ENCODE measurements at places on chromosomes 7 and 10.

DNA sequence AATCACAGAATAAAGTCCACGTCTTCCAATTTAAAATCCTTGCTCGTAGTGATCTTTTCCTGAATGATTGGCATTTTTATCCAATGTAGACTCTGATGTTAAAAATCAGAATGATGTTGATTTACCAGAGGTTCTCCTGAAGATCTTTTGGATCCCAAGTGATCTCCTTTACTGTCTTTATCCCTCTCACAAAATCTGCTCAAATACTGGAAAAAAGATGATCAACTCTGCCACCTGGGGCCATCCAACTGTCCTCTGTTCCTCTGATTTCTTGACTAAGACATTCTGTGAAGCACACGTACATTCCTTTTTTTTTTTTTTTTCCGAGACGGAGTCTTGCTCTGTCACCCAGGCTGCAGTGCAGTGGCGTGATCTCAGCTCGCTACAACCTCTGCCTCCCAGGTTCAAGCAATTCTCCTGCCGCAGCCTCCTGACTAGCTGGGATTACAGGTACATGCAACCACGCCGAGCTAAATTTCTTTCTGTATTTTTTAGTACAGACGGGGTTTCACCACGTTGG lies 18.0 kb upstream of the ADRB1 start:
- no peak for DNase-seq
- no peaks in the 10 kb centered on the region for H3K27me3 ChIP-seq
- H3K4me1 ChIP-seq, result peaks cover 31% of the 10 kb centered on the region
- peak overlapping the region; percentile 65 for H3K4me3 ChIP-seq
- H3K27ac ChIP-seq, result peak overlapping the region; percentile 63

GRCh38 chr7:121187676-121188075 lies 141.1 kb upstream of the WNT16 start:
- no peak overlapping the region for H3K4me3 ChIP-seq
- H3K27ac ChIP-seq, result no peak overlapping the region
- no peaks in the 10 kb centered on the region for H3K27me3 ChIP-seq
- DNase-seq, result no peak

DNA sequence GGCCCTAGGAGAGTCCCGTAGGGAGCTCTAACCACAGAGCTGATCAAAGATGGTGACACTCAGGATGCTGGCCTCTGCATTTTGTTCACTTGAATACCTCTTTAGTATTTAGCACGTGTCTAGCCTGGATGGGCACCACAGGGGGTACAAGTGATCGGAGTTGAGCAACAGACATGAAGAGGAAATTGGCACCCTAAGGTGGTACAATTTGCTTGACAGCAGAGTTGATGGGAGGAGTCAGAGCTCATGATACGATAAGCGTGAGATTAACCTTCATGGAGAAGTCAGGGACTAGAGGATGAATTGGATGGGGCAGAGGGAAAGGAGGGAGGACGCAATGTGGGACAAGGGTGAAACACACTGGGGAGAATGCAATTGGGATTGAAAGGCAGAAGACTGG lies 9.9 kb upstream of the ZNF212 start:
- H3K27ac ChIP-seq, result peak overlapping the region; percentile 66
- peaks cover 16% of the 10 kb centered on the region for H3K27me3 ChIP-seq
- no peaks in the 10 kb centered on the region for H3K4me1 ChIP-seq
- DNase-seq, result no peak

- no peaks in the 10 kb centered on the region for H3K4me1 ChIP-seq
- H3K27me3 ChIP-seq, result peaks cover 5% of the 10 kb centered on the region
- H3K4me3 ChIP-seq, result no peak overlapping the region
- H3K36me3 ChIP-seq, result no peaks in the 10 kb centered on the region
- H3K27ac ChIP-seq, result no peak overlapping the region
These were observed 447.0 kb downstream of the GRID1 start for GRCh38 chr10:85919491-85920021.

- H3K36me3 ChIP-seq, result peaks cover 2% of the 10 kb centered on the region
- H3K27me3 ChIP-seq, result no peaks in the 10 kb centered on the region
- DNase-seq, result no peak
- H3K27ac ChIP-seq, result no peak overlapping the region
- H3K4me1 ChIP-seq, result peaks cover 6% of the 10 kb centered on the region
- H3K4me3 ChIP-seq, result no peak overlapping the region
These were observed 1307.8 kb upstream of the CELF2 start for GRCh38 chr10:9709849-9710248.

GRCh38 chr10:76388321-76389023 lies 957.0 kb downstream of the LRMDA start:
- H3K27me3 ChIP-seq, result no peaks in the 10 kb centered on the region
- no peaks in the 10 kb centered on the region for H3K4me1 ChIP-seq
- no peak for DNase-seq

DNA sequence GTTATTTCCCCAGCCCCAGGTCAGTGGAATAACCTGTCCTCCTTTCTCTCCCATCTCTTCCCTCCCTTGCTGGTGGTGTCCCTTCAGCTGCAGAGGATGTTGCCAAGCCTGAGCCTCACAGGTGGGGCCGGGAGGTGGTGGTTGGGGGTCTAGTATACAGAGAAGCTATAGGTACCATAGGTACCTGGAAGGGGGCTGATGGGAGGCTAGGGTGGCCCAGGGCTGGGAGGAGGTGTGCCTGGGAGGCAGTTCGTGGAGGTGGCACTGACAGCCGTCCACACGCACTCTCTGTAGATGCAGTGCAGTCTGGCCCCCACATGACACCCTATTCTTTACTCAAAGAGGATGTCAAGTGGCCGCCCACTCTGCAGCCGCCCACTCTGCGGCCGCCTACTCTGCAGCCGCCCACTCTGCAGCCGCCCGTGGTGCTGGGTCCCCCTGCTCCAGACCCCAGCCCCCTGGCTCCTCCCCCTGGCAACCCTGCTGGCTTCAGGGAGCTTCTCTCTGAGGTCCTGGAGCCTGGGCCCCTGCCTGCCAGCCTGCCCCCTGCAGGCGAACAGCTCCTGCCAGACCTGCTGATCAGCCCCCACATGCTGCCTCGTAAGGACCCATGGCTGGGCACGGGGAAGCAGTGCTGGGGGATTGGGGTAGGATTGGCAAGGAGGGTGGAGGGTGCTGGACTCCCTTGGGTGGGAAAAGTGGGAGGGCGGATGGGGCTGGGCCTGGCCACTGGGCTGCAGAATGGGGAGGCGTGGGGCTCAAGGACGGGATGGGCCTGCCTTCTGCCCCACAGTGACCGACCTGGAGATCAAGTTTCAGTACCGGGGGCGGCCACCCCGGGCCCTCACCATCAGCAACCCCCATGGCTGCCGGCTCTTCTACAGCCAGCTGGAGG lies 9.5 kb downstream of the IRF5 start:
- H3K4me3 ChIP-seq, result peak overlapping the region; percentile 25
- H3K36me3 ChIP-seq, result peaks cover 69% of the 10 kb centered on the region
- peaks cover 36% of the 10 kb centered on the region for H3K4me1 ChIP-seq

GRCh38 chr10:101467286-101467770 lies 113.4 kb downstream of the BTRC start:
- peaks cover 16% of the 10 kb centered on the region for H3K4me1 ChIP-seq
- H3K4me3 ChIP-seq, result peak overlapping the region; percentile 25
- H3K27ac ChIP-seq, result no peak overlapping the region
- peak; percentile 4 for DNase-seq
- H3K36me3 ChIP-seq, result peaks cover 5% of the 10 kb centered on the region
- no peaks in the 10 kb centered on the region for H3K27me3 ChIP-seq

DNA sequence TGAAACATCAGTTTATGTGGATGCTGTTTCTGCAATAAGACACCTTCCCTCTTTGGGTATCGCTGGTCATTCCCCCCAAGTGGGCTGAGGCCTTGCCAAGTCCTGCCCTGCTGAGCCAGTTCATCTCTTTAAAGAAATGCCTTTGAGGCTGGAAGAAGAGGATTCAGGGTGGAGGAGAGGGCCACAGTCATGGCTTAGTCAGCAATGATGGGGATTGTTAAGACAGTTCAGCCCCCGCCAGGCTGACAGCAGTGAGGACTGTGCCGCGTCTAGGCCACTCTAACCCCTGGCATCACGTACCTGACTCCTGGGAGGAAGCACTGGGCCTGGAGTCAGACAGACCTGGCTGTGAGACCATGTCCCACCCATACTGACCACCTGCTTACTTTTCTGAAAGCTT lies 48.3 kb downstream of the PNLIPRP2 start:
- peaks cover 9% of the 10 kb centered on the region for H3K27me3 ChIP-seq
- no peaks in the 10 kb centered on the region for H3K4me1 ChIP-seq
- H3K27ac ChIP-seq, result no peak overlapping the region
- no peak for DNase-seq

- H3K4me3 ChIP-seq, result no peak overlapping the region
- H3K27me3 ChIP-seq, result no peaks in the 10 kb centered on the region
- H3K36me3 ChIP-seq, result peaks cover 12% of the 10 kb centered on the region
- no peak for DNase-seq
- H3K27ac ChIP-seq, result no peak overlapping the region
- H3K4me1 ChIP-seq, result no peaks in the 10 kb centered on the region
These were observed 40.0 kb upstream of the RHEB start for GRCh38 chr7:151559557-151560183.

- H3K4me3 ChIP-seq, result no peak overlapping the region
- no peaks in the 10 kb centered on the region for H3K4me1 ChIP-seq
- H3K27me3 ChIP-seq, result peaks cover 27% of the 10 kb centered on the region
- no peaks in the 10 kb centered on the region for H3K36me3 ChIP-seq
- no peak overlapping the region for H3K27ac ChIP-seq
These were observed 17.9 kb downstream of the EBF3 start for GRCh38 chr10:129945941-129946760.

- H3K27me3 ChIP-seq, result no peaks in the 10 kb centered on the region
- no peak overlapping the region for H3K27ac ChIP-seq
- no peak overlapping the region for H3K4me3 ChIP-seq
- peaks cover 2% of the 10 kb centered on the region for H3K4me1 ChIP-seq
These were observed 115.4 kb downstream of the NT5C2 start for GRCh38 chr10:103077491-103078308.

DNA sequence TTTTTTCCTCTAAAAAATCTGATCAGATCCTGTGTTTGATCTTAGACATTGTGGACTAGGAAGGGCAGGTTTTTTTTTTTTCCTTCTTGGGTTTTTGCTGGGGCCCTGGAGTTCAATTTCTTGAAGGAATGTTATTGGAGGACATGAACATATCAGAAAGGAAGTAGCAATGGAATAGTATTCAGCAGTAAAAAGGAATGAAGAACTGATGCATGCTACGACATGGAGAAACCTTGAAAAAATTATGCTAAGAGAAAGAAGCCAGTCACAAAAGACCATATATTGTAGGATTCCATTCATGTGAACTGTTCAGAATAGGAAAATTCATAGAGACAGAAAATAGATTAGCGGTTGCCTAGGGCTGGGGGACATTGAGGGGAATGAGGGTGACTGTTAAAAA lies 34.0 kb downstream of the FGF8 start:
- no peak overlapping the region for H3K27ac ChIP-seq
- no peak for DNase-seq
- H3K27me3 ChIP-seq, result peaks cover 26% of the 10 kb centered on the region
- H3K36me3 ChIP-seq, result no peaks in the 10 kb centered on the region
- H3K4me3 ChIP-seq, result no peak overlapping the region
- no peaks in the 10 kb centered on the region for H3K4me1 ChIP-seq

DNA sequence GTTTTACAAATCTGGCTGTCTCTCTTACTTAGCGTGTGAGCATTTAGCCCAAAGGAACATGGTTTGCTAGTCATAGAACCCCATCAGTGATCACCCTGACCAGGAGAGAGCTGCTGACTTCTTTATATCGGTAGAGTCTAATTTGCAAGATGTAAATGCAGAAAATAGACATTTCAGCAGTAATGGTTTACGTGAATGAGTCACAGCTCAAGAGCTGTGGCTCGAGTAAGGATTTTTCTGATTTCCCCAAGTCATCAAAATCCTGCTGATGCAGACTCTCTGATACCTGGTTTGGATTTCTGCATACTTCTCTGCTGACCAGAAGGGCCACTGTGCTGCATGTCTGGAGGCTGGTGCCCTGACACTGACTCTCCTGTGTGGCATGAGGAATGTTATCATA lies 25.7 kb downstream of the NUB1 start:
- no peak overlapping the region for H3K27ac ChIP-seq
- H3K4me1 ChIP-seq, result peaks cover 6% of the 10 kb centered on the region
- H3K27me3 ChIP-seq, result no peaks in the 10 kb centered on the region

DNA sequence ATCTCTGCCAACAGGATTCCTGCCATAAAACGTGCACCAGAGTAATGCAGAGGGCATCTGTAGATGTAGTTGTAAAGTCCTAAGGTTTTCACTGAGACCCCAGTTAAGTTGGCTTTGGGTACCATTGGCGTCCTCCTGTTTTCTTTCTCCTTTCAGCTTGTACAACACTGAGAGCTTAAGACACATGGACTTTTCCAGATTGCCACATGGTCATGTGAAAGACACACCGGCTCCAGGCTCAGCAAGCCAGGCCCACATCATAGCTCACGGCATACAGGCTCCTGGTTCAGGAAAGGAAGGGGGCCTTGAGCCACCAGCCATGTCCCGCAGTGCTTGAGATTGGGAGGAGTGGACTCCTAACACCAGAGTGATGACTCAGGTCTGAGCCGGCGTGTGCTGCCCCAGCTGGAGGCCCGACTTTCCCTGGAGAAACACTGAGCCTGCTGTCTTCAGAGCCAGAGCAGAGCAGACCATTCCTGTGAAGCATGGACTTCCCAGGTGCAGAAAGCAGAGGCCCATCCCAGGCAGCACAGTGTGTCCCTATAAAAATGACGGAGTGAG lies 252.7 kb downstream of the PRPF18 start:
- no peak for DNase-seq
- H3K36me3 ChIP-seq, result peaks cover 3% of the 10 kb centered on the region
- peaks cover 15% of the 10 kb centered on the region for H3K27me3 ChIP-seq

DNA sequence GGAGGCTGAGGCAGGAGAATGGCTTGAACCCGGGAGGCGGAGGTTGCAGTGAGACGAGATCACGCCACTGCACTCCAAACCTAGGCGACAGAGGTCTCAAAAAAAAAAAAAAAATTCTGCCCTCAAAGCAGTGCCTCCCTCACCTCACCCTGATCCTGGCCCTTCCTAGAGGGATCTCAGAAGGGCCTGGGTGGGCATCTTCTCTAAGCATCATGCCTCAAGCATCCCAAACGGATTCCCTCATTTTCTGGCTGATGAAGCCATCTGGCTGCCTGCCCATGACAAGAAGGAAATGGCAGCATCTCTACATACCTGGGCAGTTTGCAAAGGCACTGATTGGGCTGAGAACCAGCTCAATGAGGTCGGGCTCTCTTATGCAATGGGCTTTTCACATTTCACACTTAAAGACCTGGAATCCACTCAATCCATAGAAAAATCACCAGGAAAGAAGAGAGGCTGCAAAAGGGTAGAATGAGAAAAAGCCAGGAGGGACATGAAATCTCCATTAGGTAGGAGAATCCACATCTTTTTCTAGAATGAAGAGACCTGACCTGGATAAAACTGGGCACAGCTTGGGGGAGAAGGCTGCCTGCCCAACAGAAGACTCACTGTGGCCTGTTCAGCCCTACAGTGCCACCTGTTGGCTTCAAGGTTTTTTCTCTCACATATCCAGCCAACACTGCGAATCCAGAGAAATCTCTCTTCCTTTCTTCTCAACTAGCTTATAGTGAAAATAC lies 48.1 kb downstream of the PDLIM1 start:
- H3K27ac ChIP-seq, result no peak overlapping the region
- no peaks in the 10 kb centered on the region for H3K27me3 ChIP-seq
- H3K4me1 ChIP-seq, result peaks cover 19% of the 10 kb centered on the region
